T follicular helper cell (primary cell): ENCODE measurements at places on chromosomes 2 and 18.

DNA sequence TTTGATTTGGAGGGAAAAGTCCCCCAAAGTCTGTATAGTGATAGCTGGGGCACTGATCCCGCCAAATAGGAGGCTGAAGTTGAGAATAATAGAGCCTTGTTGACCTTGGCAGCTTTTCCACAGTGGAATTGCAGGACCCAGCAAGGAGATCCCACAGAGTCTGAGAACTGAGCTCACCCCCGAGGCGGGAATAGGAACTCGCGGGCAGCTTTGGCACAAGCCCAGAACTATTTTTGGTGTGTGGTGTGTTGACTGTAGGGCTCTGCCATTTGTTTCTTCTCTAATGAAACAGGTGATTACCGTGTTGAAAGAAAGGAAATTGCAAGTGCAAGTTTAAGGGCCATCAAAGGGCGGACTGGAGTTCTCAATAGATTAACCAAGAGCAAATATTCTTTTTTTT lies 34.0 kb downstream of the SH3RF3 start:
- no peak for DNase-seq

GRCh38 chr18:500632-501405 lies at the start of gene COLEC12:
Gene COLEC12 (minus strand): TSS chr18:500701. CDS start chr18:500514, 187 bp downstream.
- no peak for DNase-seq

GRCh38 chr18:51623653-51624052 lies 426.2 kb upstream of the MEX3C start:
- DNase-seq = no peak

- DNase-seq = no peak
Measured at GRCh38 chr2:97848306-97848705, 134.9 kb downstream of the ZAP70 start.

- no peak for DNase-seq
Measured at GRCh38 chr2:31920962-31921361, 89.8 kb downstream of the MEMO1 start.

DNA sequence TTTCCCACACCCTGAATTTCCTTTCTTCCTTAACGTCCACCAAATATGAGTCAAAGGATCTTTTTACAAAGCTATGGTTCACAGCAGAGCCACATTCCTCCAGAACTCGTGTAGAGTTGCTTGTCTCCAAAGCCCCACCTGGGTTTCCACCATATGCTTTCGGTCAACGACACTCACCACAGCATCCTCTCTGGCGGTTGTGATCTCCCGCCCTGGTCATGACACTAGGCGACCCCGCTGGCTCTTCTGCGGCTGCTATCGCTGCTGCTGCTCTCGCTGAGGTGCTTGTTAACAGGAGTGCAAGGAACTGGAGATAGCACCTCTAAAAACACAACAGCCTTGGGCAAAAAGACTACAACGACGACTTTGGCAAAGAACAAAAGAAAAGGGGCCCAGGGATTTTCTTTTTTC lies 340 bp downstream of the SLC40A1 start:
- DNase-seq = no peak

DNA sequence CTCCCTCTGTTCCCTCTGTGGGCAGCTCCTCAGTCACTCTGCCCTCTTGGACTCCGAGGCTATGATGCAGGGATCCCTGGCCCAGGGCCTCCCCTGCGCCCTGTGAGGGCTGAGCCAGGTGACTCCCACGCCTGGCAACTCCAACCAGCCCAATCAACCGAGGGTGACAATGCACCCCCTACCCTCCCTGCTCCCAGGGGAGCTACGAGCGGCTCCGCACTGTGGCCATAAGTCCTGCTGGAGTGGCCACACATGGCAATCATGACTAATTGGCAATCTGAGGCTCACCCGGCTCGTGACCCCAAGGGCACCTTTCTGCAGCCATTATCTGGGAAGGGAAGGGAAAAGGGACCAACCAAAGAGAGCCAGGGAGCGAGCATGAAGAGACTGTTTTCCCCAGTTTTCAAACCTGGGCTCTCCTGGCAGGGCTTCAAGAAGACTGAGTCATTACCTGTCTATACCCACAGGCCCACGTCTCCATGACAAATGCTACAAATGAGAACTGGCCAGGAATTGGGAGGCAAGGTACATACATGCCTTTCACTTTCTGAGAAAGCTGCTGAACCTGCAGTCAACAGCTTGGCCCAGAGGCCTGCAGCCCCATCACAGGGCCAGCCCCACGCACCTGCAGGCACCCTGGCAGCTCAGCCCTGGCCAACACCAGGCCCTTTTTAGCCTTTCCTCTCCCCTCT lies 45.1 kb downstream of the RPL31 start:
- DNase-seq = no peak

DNA sequence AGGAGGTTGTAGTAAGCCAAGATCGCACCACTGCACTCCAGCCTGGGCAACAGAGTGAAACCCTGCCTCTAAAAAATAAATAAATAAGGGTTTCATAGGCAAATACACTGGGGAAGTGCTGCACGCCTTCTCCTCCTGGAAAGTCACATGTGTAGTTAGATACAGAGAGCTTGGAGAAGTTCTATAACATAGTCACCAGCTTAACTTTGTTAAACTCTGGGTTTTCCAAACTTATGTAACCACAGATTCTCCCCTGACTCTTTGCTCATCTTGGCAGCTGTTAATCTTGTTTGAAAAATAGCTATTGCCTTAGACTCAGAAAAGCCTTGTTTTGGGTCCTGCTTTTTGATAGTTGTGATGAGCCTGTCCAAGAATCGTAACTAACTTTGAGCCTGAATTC lies 25.2 kb downstream of the KIAA2012 start:
- no peak for DNase-seq

DNA sequence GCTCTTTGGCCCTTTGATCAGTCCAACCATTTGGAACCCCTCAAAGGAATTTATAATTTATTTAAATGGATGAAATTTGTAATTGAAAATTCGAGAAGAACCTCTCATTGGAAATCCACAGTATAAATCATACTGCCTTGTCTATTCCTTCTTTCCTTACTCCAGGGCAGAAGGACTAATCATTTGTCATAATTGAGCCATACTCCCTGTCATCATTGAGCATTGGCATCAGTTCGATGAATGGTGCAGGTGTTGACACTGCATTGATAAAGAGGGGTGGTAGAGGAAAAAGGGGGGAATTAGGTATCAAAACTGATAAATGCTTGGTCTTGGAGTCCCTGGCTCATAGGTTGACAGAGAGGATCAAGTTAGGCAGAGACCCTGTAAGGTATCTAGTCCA lies 2.0 kb downstream of the VSNL1 start:
- DNase-seq = no peak

DNA sequence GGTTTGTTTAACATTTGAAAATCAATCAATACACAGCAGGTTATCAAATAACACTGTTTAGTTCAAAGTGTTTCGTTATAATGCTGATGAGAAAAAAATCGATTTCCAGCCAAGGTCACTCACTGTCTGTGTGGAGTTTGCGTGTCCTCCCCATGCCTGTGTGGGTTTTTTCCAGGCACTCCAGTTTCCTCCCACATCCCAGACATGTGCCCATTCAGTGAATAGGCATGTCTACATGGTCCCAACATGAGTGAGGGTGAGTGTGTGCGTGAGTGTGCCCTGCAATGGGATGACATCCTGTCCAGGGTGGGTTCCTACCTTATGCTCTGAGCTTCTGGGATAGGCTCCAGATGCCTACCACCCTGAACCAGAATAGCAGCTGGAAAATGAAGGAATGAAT lies 8.7 kb upstream of the GKN2 start:
- DNase-seq = no peak

DNA sequence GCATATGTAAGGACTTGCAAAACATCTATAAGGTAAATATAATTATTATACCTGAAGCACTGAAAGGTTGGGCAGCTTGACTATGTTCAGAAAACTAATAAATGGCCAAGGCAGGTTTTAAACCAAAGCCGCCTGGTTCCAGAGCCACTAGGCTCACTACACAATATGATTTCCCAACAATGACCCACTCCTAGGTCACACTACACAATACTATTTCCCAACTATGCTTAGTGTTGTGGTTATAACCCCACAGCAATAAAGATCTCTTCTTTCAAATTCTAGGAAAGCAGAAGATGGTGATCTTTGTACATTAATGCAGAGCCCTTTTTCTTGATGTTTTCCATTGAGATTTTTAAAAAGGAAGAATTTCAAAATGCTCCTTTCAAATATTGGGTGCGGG lies 180.4 kb downstream of the CYRIA start:
- no peak for DNase-seq

DNA sequence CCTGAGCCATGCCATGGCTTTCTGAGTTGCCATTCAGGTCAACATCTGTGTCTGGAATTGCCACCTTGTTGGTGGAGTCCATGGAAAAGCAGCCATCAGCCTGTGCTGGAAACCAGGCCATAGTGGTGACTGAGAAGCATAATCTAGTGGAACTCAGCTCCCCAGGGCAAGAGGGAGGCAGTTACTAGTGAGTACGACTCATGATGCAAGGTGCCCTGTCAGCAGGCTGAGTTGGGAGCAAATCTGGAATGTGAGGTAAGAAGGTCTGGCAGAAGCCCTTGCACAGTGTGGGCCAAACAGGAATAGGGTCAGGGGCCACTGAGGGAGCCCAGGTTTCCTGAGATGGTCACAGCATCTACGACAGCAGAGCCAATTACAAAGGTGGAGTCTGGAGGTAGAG lies 37.1 kb downstream of the SULT1C2 start:
- DNase-seq = no peak

DNA sequence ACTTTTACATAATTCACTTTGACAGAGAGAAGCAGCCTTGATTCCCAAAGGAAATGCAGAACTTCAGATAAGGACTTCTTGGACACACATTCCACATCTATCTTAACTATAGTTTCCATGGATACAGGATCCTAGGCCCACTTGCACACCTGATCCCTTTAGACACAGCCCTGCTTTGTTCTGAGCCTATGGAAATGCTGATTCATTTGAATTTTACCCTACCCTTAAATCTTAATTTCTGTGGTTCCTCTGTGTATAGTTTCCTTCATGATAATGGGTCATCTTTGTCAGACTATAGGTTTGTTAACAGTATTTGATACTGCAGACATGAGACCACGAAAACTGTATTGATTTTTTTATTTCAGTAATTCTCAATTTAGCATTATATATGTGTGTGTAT lies 77.4 kb downstream of the ACTR3 start:
- no peak for DNase-seq

GRCh38 chr2:200814276-200814815 lies 2.6 kb downstream of the BZW1 start:
- no peak for DNase-seq

DNA sequence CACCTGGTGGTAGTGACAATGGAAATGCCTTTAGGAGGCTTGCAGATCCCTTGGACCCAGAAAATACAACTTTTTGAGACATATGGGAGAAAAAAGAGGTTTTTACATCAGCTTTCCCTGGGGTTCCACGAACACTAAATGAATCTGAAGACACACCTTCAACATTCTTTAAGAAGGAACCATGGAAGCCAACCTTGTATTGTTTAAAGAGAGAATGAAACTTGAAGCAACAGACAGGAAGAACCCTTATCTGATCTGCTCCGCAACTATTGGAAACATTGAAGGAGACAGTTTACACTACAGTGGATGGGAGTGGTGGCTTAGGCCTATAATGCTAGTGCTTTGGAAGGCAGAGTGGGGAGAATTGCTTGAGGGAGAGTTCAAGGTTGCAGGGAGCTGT lies 190.4 kb downstream of the LAMA1 start:
- no peak for DNase-seq

DNA sequence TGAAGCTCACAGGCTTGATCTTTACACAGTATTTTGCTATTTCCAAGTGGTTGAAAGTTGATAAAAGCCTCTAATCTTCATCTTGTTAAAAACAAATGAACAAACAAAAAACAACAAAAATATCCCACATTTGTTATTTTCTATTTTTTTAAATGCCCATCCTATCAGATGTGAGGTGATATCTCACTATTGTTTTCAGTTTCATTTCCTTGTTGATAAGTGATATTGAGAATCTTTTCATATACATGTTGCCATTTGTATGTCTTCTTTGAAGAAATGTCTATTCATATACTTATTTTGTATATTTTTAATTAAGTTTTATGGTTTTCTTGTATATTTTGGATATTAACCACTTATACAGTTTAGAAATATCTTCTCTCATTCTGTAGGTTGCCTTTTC lies 175.8 kb downstream of the CALCRL start:
- no peak for DNase-seq

DNA sequence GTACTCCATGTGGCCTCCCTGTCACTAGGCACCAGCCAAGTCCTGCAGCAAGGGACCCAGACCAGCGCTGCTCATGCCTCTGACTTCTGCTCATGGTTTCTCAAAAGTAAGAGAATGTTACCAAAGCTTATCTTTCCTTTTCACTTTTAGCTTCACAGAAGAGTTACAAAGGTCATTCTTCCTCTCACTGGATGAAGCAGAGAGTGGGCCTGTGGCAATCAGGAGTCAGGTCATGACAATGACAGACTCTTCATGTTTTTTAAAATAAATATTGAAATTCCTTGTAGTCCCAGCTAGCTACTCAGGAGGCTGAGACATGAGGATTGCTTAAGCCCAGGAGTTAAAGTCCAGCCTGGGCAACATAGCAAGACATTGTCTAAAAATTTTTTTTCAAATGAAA lies 126.1 kb downstream of the OSR1 start:
- no peak for DNase-seq

- no peak for DNase-seq
Measured at GRCh38 chr18:3706279-3707097, 256.5 kb downstream of the TGIF1 start.

GRCh38 chr18:26550998-26551694 lies 2.8 kb upstream of the KCTD1 start:
- DNase-seq = no peak

- no peak for DNase-seq
Measured at GRCh38 chr2:234116010-234116409, 65.5 kb downstream of the SPP2 start.

DNA sequence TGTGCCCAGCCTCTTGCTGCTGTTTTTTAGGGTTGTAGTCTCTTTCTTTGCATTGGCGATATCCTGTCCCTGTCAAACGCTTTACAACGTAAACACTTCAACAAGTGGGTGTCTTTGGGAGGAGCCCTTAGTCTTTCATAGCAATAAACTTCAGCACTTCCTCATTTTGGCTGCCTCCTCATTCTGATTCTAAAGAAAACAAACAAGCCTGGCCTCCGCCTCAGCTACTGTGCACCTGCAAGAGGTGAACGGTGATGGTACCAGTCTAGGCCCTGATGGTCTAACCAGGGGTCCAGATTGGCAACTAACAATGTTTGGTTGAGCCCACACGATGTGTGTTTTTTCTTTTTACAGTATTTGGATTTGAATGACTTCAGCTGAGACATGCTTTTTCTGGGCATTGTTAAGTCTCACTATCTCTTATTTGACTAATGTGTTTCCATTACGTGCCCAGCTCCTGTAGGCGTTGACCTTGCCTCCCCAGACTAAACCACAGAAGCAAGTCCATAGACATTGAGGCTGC lies 53.2 kb upstream of the CUL3 start:
- DNase-seq = no peak

GRCh38 chr2:941871-942270 lies 8.8 kb upstream of the SNTG2 start:
- no peak for DNase-seq

GRCh38 chr2:132621131-132621875 lies 48.7 kb downstream of the LYPD1 start:
- no peak for DNase-seq
